ENCODE measurements at places on chromosomes 3 and 15.

- DNase-seq: no peak
These were observed 393.5 kb upstream of the TPRG1 start for GRCh38 chr3:188778091-188778852.

GRCh38 chr3:115098354-115099073 is 48.6 kb downstream of the ZBTB20 start:
- DNase-seq: no peak

GRCh38 chr3:141269961-141270360 is 38.3 kb downstream of the PXYLP1 start:
- no peak for DNase-seq

GRCh38 chr3:50533316-50533715 is 29.9 kb upstream of the CACNA2D2 start:
- no peak for DNase-seq

GRCh38 chr15:79204886-79205675 is 77.4 kb upstream of the ANKRD34C start:
- DNase-seq: no peak

GRCh38 chr15:34359416-34359815 is 7.6 kb downstream of the LPCAT4 start:
- no peak for DNase-seq
